ENCODE measurements at places on chromosomes 11 and 22. TPM values are rescaled to one million over a fixed set of nuclear protein-coding genes. Genes with fewer than 3 reads are reported as not detected.
A peak's percentile ranks its signal among the peaks of the same experiment; 100 is the strongest.

Gene SCGB1D2
- not detected for total RNA-seq

Gene MYO18B
- total RNA-seq, result 1.1 TPM

Gene CDHR5
- not detected for total RNA-seq

Gene MDK
- total RNA-seq, result 5.0 TPM

Gene CDK2AP2
- 107 TPM for total RNA-seq

Gene FGF19
- total RNA-seq, result not detected

Gene VPREB1
- not detected for total RNA-seq

Gene DDTL
- total RNA-seq, result 4.7 TPM

Gene GLYATL1
- not detected for total RNA-seq

Gene HEPN1
- not detected for total RNA-seq

GRCh38 chr22:44180706-44181032 is at the start of gene PARVG:
Gene PARVG (plus strand): TSS chr22:44180925. CDS start chr22:44183330, 2,405 bp downstream.
- H3K27ac ChIP-seq, result peak within 1 kb of the TSS; percentile 97
- H3K4me1 ChIP-seq, result peaks cover 19% of the 10 kb centered on the region
- peak; percentile 33 for DNase-seq
- peaks cover 9% of the 10 kb centered on the region for H3K27me3 ChIP-seq
- H3K36me3 ChIP-seq, result peaks cover 10% of the 10 kb centered on the region
- peak within 1 kb of the TSS; percentile 81 for H3K4me3 ChIP-seq

- DNase-seq, result no peak
- H3K36me3 ChIP-seq, result no peaks in the 10 kb centered on the region
Measured at GRCh38 chr11:32312206-32312817, 123.0 kb downstream of the WT1 start.

DNA sequence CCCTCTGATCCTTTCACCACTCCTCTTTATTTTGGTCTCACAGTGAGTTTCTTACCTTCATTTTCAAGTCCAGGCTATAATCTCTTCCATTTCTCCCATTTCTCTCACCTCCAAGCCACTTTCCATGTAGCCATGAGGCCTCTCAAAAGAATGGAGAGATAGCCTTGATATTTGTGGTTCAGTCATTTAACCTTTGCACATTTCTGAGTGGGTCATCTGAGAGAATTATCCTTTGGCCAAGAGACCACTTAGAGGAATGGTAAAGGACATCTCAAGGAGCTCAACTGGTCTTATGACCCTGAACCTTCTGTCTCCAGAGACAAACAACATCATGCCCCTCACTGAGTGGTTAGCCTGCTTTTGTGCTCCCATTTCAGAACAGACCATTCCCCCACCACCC is 121.1 kb downstream of the KIRREL3 start:
- peaks cover 4% of the 10 kb centered on the region for H3K27me3 ChIP-seq
- no peak for DNase-seq
- H3K4me3 ChIP-seq, result no peak overlapping the region
- H3K36me3 ChIP-seq, result no peaks in the 10 kb centered on the region

DNA sequence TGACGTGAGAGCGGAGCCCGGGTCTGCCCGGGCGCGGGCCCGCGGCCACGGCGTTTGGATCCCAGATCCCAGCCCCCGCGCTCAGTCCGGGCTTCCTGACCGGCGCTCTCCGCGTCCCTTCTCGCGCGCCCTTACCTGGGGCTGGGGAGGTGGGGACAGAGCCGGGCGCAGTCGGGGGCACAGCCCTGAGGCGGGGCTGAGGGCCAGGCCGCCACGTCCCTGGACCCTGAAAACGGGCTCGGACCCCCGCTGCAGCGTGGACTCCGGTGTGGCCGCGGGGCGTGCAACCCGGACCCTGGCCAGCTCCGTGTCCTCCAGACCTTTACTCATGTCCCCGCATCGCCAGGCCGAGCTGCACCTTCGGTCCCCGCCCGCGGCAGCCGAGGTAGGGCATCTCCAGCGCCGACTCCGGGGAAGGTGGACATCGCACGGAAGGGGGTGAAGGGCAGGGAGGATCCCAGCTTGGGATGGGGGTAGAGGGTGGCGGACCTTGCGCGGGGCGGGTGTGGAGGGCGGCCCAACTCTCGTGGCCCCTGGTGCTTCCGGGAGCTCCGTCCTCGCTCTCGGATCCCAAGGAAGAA is 9.9 kb upstream of the AIFM3 start:
- peaks cover 6% of the 10 kb centered on the region for H3K4me1 ChIP-seq
- no peak overlapping the region for H3K27ac ChIP-seq

DNA sequence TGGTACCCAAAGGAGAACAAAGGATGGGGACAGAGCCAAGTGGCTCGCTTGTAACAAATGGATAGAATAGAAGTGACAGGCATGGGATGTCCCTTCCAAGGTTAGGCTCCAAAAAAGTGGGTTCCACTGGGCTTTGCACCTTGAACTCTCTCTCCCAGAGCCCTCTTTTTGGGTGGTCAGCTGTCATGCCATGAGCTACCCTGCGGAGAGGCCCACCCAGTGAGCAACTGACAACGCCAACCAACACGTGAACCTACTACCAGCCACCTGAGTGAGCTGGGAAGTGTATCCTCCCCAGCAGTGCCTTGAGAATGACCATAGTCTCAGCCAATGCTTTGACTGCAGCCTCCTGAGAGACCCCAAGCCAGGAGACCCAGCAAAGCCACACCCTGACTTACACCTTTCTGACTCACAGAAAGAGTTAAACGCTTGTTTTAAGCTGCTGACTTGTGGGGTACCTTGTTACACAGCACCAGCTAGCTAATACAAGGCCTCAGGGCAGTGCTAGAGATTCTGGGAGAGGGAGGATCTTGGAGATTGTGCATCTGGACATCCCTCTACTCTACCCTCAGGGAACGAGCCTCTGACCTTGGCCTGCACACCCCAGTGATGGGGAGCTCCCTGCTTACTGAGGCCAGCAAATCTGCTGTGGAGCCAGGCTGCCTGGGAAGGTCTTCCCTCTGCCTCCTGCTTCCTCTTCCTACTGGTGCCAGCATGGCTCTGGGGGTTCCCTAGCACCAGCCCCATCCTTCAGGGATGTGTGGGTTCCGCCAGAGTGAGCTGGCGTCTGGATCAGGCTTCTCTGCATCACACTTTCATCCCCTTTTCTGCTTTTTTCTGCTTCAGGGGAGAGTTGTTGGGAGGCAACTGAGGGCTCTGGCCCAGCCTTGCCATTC is 29.1 kb upstream of the RFPL3 start:
- no peaks in the 10 kb centered on the region for H3K27me3 ChIP-seq
- H3K36me3 ChIP-seq, result no peaks in the 10 kb centered on the region

DNA sequence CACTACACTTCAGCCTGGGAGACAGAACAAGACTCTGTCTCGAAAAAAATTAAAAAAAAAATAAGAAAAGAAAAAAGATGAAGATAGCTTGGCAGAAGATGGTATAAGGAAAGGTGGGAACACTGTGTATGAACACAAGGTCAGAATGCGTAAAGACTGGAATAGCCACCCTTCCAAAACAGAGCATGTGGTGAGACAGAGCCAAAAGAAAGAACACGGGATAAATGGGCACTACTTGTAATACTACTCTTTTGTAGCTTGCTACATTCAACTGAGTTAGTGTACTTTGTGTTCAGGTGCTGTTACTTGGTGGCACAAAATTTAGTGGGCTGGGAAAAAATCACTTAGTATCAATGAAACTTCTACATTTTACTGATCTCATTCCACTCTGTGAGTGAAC is 628.6 kb upstream of the KIRREL3 start:
- DNase-seq, result no peak
- H3K4me1 ChIP-seq, result no peaks in the 10 kb centered on the region
- H3K36me3 ChIP-seq, result no peaks in the 10 kb centered on the region
- no peak overlapping the region for H3K27ac ChIP-seq

- no peaks in the 10 kb centered on the region for H3K27me3 ChIP-seq
- peak within 1 kb of the TSS; percentile 91 for H3K27ac ChIP-seq
- peak; percentile 67 for DNase-seq
Measured at GRCh38 chr11:72752088-72752914, at the start of gene ARAP1. Gene ARAP1 (minus strand): TSS chr11:72752408. CDS start chr11:72727128, 25,280 bp downstream.

DNA sequence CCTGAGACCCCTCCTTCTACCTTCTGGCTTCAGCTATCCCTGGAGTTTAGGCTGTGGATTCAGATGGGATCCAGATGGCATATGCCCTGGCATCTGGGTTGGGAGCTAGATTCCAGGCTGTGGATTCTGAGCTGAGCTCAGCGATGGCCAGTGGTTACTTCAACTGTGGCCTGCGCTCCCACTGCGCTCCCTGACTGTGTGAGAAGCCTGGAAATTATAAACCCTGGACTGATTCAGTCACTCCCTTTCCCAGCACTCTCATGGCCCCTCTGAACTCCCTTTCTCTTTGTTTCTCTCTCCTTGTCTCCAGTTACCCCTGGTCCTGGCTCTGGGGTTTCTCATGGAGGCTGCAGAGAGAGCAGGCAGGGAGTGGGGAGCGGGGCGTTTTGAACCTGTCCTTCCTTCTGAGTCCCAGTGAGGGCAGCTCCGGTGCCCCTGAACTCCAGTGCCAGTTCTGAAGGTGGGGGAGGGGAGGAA is 4.8 kb downstream of the ARHGEF17 start:
- no peaks in the 10 kb centered on the region for H3K36me3 ChIP-seq
- H3K4me1 ChIP-seq, result peaks cover 13% of the 10 kb centered on the region
- H3K4me3 ChIP-seq, result no peak overlapping the region
- no peak for DNase-seq

- H3K36me3 ChIP-seq, result no peaks in the 10 kb centered on the region
- H3K27ac ChIP-seq, result no peak overlapping the region
- H3K27me3 ChIP-seq, result no peaks in the 10 kb centered on the region
- no peak for DNase-seq
- H3K4me1 ChIP-seq, result no peaks in the 10 kb centered on the region
Measured at GRCh38 chr11:23780231-23780630, 716.6 kb upstream of the LUZP2 start.

DNA sequence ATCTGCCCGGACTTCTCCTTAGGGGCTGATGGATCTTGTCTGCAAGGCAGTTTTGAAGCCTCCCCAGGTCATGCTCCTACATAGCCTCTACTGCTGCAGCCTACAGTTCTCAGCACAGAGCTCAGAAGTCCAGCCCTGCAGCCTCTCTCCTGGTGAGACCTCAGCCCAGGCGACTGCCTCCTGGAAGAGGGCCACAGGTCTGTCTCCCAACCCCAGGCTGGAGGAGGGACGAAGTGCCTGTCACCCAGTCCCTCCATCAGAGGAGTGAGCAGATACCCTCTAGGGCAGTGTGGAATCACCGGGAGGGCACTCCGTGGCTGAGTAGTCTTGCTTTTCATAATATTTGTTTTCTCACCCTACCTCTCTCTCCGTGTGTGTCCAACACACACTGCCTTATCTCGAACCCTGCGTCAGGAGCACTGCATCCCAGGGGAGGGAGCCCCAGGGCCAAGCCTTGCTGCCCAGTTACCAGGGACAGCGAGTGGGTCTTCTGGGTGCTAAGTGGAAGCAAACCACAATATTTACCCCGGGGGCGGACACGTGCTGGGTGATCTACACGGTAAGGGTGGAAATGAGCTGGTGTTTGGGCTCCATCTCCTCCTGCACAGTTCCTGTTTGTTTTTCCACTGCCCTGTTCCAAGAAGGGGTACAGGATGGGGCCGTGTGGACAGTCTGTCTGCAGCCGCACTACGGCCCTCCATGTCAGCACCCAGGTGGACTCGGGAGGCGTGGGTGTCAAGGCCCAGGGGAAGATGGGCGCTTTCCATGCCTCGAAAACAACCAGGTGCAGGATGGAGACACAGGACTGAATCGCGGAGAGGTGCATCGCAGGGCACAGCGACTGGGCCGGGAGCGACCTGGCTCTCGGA is 133.7 kb upstream of the HSD17B12 start:
- no peak overlapping the region for H3K27ac ChIP-seq
- no peaks in the 10 kb centered on the region for H3K36me3 ChIP-seq
- H3K4me3 ChIP-seq, result no peak overlapping the region
- H3K27me3 ChIP-seq, result peaks cover 13% of the 10 kb centered on the region
- no peak for DNase-seq
- no peaks in the 10 kb centered on the region for H3K4me1 ChIP-seq

DNA sequence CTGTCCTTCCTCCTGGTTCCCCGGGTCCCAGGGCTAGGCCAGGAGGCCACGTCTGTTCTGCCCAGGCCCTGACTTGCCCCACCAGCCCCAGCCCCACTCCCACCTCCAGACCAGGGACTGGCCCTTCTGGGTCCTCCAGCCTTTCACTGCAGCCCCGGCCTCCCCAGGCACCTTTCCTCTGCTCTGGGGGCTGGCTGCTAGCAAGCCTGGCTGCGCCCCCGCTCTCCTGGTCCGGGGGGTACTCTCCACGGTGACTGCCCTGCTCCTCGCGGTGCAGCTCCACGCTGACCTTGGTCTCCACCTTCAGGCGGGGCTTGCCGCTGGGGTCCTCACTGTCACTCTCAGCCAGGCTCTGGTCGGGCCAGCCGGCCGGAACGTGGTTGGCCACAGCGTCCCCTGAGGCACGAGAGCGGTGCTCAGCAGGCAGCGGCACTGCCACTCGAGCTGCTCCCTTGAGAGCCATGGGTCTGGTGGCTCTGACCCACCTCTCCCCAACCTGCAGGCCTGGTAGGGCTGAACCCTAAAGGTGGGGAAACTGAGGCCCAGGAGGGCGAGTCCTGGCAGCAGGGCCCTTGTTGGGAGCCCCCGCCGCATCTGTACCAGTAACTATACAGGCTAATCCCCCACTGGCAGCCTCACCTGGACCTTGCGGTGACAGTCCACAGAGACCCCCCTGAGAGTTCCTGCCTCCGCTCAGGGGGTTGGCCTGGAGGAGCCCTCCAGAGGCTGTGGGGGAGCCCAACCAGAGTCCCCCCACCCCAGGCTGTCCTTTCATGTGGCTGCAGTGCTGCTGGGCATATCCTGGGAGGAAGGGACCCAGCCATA is 29.0 kb downstream of the TRMU start:
- H3K4me1 ChIP-seq, result no peaks in the 10 kb centered on the region
- no peak overlapping the region for H3K4me3 ChIP-seq
- no peaks in the 10 kb centered on the region for H3K36me3 ChIP-seq
- no peak overlapping the region for H3K27ac ChIP-seq
- no peak for DNase-seq

DNA sequence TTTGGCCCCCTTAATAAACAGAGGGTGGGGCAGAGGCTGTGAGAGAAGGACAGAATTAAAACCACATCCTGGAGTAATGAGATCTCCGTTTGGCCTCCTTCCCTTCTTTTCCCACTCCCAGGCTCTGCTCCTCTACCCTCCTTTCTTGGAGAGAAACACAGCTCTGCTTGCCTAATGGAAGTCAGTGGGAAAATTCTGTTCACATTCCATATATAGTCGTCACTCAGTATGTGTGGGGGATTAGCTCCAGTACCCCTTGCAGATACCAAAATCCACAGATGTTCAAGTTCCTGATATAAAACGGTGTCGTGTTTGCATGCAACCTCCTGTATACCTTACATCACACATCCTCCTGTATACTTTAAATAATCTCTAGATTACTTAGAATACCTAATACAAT is 37.6 kb upstream of the THY1 start:
- H3K27ac ChIP-seq, result no peak overlapping the region
- no peaks in the 10 kb centered on the region for H3K36me3 ChIP-seq
- no peak for DNase-seq

DNA sequence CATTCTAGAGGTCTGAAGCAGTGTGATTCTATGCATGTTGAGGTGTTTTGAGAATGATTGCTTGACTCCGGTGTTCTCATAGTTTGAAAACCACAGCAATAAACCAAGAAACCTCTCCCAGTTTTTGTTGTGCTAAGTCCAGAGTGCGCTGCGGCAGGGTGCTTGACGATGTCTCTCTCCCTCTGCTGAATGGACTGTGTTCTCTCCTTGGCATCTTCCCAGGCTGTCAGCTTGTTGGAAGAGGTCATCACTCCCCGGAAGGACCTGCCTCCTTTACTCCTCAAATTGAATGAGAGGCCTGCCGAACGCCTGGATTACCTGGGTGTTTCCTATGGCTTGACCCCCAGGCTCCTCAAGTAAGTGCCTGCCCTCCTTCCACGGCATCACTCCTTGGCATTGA is 31.0 kb downstream of the NAT10 start:
- H3K4me1 ChIP-seq, result peaks cover 6% of the 10 kb centered on the region
- no peak overlapping the region for H3K27ac ChIP-seq
- H3K27me3 ChIP-seq, result no peaks in the 10 kb centered on the region
- DNase-seq, result no peak
- peaks cover 61% of the 10 kb centered on the region for H3K36me3 ChIP-seq
- no peak overlapping the region for H3K4me3 ChIP-seq

Data from activated T-helper 1 cell treated with anti-CD3 and anti-CD28 coated beads, Interleukin-12 subunit alpha, Interleukin-12 subunit beta, Interleukin-2, Interleukin-4 antibody, amounts not matched to agents 30 ng/mL and 10 ng/mL and 1 ng/mL, durations not matched to agents 14 hours and 24 hours and 36 hours (primary cell).